ENCODE measurements at places on chromosomes 1 and 21.
A peak's percentile ranks its signal among the peaks of the same experiment; 100 is the strongest.

DNA sequence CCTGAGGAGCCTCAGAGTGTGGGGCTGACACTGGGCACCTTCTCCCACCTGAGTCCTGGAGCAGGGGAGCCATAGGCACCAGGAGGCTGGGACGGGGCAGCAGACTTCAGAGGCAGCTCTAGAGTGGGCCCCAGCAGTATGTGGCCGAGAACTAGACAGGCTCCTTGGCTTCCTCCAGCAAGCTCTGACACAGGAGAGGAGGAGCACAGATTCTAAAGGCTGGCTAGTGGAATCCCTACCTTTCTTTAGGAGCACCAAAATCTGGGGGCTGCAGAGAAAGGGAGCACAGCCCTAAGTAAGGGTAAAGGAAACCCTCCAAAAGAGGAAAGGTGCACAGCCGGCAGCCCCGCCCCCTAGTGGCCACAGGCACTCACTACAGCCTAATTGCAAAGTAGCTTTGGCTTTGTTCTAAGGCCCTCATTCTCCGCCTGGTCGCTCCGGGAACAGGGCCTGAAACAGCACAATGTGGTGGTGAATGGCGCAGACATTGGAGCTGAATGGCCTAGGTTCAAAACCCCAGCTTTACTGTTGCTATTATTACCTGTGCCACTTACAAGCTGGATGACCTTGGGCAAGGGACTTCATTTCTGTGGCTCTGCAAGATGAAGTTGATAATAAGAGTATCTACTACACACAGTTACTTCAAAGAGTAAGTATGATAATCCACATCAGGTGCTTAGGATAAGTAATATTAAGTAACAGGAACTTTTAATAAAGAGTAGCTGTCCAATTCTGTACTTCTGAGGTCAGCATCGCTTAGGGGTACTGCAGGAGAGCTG lies 8.8 kb upstream of the GUCA2A start:
- DNase-seq = peak; percentile 45

DNA sequence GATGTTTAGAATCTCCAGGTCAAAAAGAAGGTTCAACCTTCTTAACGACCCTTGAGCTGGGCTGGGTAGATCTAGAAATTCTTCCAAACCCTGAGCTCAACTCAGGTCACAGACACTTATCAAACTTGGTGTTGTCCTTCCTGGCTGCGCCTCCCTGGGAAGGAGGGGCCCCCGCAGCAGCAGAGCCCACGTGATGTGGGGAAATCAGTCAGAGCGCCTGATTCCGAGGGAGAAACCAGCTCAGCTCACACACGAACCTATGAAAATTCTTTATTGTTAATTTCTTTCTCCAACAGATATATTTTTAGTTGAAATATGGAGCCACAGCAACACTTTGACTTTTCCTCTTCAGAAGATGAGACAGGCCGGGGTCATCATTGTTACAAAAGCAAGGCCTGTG lies 24.3 kb upstream of the CLSTN1 start:
- DNase-seq = no peak

DNA sequence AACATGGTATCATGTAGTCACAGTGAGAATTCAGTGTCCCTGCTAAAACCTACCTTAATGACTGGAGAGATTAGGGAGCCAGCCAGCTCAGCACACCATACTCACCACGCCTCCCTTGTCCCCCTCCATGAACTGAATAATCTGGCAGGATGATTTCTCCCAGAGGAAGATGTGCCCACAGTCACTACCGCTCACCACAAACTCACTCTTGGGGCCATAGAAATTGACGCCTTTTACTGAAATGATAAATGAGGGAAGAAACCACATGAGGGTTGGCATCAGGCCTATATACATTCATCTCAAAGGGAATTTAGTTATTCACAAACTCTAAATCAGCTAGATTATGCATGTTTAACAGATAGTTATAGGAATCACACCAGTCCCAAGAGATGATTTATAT lies 17.4 kb downstream of the PEA15 start:
- no peak for DNase-seq

DNA sequence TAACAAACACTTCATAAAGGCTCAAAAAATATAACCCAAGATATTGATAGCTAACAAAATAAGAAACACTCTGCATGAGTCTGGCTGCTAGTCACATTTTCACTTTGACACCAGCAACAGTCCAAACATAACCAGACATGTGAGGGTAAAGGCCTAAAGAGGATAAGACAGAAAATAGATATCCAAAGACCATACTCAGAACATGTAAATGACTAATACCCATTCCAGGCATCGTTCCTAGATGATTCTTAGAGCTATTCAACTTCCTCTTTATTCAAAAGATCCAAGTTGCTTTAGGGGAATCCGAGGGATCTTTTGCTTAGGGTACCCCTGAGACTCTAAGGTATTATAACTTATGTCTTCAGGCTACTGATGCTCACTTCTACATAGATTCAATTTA lies 5.1 kb downstream of the COL24A1 start:
- DNase-seq = no peak

- no peak for DNase-seq
Observed at GRCh38 chr1:226846786-226847185, 23.6 kb upstream of the PSEN2 start.

- DNase-seq = no peak
Observed at GRCh38 chr1:211334986-211335385, 8.4 kb downstream of the TRAF5 start.

DNA sequence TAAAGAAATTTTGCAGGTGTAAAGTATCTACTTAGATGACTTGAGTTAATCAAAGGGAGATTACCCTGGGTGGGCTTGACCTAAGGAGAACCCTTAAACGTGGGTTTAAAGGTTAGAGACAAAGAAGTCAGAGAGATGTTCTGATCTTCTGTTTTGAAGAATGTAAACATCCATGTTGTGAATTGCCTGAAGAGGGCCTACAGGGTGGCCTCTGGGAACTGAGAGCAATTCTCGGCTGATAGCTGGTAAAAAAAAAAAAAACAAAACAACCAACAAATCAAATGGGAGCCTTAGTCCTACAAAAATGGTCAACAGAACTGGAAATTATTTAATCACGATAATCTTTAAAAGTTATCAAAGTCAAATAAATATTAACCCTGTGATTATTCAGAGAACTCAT lies 89.4 kb upstream of the BCL10 start:
- no peak for DNase-seq

DNA sequence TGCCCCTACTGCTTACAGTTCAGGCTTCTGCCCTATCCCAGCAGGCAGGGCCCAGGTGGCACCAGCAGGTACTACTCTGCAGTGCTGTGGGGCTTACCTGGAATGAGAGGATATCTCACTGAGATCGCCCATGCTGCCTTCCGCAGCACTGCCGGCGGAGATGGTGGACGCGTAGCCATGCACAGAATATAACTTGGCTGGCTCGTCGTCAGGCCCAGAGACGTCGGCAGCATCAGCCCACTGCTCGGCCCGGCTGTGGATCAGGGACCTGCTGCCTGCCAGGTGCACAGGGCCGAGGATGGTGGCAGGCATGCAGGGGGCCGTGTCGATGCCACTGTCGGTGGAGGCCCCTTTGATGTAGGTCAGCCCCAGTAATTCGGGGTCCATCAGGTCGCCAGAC lies 190.9 kb downstream of the SIPA1L2 start:
- no peak for DNase-seq

DNA sequence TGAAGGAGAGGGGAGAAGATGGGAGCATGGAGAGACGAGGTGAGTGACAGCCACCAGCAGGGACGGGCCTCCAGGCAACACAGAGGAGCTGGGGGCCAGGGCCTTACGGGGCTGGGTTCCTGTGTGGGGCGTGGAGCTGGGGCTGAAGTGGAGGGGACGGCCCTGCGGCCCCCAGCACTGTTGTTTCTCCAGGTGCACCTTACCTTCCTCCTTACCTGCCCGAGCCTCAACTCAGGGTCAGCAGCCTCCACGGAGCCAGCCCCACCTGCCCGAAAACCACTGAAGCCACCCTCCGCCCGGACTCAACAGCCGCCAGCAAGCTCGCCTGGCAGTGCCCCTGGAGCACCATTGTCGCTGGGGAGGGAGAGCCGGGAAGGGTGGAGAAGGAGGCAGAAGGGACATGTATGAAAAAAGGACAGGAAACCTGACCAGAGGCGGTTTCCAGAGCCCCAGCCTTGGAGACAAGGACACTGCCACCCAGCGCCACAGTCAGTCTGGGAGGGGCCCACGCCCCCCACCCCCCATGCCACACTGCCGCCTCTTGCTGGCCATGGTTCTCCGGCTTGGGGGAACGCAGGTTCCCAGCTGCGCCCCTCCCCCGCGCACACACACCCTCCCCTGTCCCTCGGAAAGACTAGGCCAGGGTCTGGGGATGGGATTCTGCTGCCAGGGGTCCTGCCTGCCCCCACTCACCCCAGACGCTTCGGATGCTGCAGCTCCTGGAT lies 10.6 kb downstream of the PLA2G2F start:
- no peak for DNase-seq

GRCh38 chr1:226337276-226337875 lies 28.4 kb upstream of the LIN9 start:
- no peak for DNase-seq

GRCh38 chr1:38183096-38183495 lies 136.5 kb upstream of the POU3F1 start:
- DNase-seq = no peak

DNA sequence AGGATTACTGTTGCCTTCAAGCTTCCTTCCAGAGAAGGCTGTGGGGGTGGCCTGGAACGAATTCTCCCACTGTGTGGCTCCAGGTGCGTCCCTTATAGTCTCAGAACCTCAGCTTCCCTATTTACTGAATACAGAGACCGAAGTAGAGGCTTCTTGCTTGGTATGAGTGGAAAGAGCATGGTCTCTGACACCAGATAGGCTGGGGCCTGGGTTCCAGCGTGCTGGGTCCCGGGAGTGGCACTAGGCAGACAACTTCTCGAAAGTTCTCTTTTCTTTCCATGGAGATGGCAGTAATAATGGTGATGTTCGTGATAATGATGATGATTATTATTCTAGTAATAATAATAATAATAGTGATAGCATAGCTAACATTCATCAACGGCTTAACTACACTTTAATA lies 161.7 kb downstream of the PTPRU start:
- no peak for DNase-seq

DNA sequence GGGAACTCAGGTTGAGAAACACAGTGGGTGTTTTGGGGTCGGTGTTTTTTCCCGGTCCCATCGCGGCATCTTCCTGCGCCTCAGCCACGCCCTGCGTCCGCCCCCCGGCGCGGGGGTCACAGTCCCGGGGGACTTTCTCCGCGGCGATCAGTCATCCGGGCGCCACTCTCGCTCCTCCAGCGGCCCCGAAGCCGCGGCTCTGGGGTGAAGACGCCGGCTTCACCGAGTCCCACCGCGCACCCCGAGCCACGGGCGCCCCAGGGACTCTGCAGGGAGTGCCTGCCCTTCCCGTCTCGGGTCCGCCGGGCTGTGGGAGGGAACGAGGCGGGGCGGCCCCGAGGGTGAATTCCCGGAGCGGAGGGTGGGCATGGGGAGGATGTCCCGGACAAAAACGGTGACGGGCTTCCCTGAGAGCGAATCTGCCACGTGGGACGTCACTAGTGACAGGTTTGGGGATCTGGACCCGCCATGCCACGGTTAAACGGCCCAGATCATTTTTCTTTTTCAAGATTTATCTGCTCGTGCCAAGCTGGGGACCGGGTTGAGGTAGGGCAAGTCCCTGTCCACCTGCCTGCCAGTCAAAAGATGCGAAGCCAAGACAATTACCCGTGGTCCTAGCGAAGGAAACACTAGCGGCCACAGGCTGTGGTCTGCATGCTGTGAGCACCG lies 717 bp upstream of the BATF3 start:
- DNase-seq = no peak

DNA sequence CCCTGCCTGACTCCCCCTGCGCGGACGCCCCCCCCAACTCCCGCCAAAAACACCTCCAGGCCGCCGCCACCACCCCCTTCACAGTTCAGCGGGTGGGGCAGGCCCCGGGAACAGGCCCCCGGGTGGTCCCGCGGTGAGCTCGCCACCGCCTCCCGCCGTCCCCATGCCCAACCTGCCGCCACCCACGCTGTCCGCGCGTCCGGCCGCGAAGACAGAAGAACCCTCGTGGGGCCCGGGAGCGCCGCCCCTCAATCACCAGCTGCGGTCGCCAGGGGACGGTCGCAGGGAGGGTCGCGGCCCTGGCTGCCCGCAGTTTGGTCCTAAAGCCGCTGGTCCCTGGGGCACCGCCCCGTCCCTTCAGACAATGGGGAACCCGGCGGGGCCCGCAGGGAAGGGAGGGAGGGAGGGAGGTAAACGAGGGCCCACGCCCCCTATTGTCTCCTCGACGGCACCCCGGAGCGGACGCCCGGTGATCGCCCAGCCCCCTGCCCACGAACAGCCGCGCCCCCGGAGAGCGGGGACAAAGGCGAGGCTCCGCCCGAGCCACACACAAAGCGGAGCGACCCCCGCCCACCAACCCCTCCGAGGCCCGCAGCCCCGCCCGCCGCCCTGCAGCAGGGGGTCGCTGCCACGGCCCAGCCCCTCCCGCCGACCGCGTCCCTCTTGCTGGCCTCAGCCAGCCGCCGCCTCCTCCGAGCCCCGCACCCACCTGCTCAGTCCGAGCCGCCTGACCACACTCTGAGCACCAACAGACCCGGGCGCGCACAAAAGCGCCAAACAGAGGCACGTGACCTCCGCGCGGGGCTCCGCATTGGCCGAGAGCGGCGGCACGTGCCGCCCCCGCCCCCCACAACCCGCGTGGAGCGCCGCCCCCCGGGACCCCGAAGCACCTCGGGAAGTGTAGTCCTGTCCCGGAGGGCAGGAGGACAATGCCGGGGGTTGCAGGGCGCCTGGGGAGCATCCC lies at the start of gene STMN1:
Gene STMN1, minus strand, starts transcription at position 740 of the 964 bp plus-strand sequence. CDS start 1,743 bp downstream, outside the sequence.
- peak; percentile 98 for DNase-seq

GRCh38 chr1:43953361-43953760 lies 6.6 kb downstream of the IPO13 start:
- DNase-seq = no peak

- DNase-seq = no peak
Observed at GRCh38 chr1:65904681-65905083, 112.0 kb downstream of the PDE4B start.

GRCh38 chr1:62840555-62840954 lies 56.6 kb downstream of the ATG4C start:
- no peak for DNase-seq

DNA sequence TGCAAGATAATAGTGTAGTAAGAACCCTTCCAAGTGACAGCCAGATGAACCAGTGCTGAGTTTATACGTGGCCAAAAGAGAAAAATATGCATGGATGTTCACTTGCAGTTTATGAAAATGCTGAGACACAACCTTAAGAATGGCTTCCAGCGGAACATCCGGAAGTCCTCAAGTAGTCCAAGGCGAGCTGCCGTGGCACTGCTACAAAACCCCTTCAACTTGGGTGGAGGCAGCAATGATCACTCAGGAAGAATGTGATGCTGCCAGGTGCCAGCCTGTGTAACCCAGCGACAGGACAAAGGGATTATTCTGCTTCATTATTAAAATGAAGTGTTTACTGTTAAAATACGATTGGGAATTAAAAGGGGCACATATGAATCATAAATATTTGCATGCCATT lies 179.6 kb downstream of the RUNX1 start:
- DNase-seq = no peak

DNA sequence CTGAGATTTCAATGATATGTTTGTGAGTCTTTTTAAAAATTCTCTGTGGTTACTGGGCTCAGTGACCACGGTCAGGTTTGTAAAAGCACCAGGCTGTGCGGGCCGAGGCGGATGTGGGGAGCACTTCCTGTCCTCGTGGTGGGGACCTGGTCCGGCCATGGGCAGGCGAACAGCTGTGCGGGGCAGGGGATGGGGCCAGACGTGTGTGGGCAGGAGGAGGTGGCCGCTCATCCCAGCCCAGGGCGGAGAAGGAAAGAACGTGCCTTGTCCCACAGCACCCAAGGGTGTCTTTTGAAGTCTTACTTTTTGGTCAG lies 5.2 kb upstream of the OXCT2 start:
- DNase-seq = no peak

- DNase-seq = no peak
Observed at GRCh38 chr1:220957233-220957605, 78.0 kb downstream of the HLX start.

Data from NCI-H345 (cell line).